ENCODE measurements at places on chromosomes 11 and 22.
A peak's percentile ranks its signal among the peaks of the same experiment; 100 is the strongest.

- DNase-seq = no peak
Observed at GRCh38 chr22:20138868-20139267, 7.3 kb downstream of the ZDHHC8 start.

- DNase-seq = peak; percentile 18
Observed at GRCh38 chr11:71580057-71581003, 2.3 kb downstream of the KRTAP5-11 start.

GRCh38 chr11:116387641-116388040 lies 385.1 kb downstream of the BUD13 start:
- no peak for DNase-seq

DNA sequence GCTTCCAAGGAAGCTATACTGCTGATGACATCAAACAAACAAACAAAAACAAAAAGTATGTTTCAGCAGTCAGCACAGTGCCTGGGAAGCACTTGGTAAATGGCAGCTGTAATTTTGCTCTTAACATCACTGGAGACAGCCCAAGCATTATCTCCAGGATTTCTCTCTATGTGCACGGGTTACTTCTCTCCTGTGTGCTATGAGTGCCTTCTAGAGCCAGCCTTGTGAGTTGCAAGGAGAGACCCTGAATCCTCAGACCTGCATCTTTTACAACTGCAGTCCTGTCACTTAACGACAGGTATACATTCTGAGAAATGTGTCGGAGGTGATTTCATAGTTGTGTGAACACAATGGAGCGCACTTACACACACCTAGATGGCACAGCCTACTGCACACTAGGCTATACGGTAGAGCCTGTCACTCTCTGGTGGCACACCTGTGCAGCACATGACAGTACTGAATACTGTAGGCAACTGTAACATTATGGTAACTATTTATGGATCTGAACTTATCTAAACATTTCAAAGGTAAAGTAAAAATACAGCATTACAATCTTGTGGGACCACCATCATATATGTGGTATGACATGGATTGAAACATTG lies 662.5 kb upstream of the B3GAT1 start:
- DNase-seq = no peak

DNA sequence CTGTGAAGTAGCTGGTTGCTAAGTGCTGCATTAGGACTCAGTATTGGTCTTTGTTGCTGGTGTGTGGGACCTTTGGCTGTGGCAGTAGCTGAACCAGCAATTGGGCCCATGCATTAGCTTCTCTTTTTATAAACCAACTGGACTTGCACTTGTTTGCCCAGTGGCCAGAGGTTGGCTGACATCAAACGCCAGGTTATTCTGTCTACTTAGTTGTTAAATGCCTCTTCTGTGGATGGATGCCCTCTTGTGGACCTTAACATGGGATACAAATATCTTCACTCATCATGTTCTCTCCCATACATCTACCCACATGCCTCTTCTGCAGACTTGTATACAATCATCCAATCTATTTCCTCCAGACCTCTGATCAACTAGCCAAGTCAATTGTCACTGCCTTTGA lies 26.4 kb upstream of the ARHGAP20 start:
- DNase-seq = no peak

GRCh38 chr11:108859510-108859909 lies 194.6 kb downstream of the DDX10 start:
- no peak for DNase-seq

GRCh38 chr22:30340911-30341685 lies 14.4 kb upstream of the TBC1D10A start:
- DNase-seq = no peak

Data from stimulated activated CD4-positive, alpha-beta T cell treated with anti-CD3 and anti-CD28 coated beads, Interleukin-1b, Interleukin-23, amount 100 ng/mL, for 1 hour (primary cell).